ENCODE measurements at places on chromosomes 12 and 14. TPM values are rescaled to one million over a fixed set of nuclear protein-coding genes. Genes with fewer than 3 reads are reported as not detected.

The SAMD15 gene
- 1.1 TPM for total RNA-seq

DNA sequence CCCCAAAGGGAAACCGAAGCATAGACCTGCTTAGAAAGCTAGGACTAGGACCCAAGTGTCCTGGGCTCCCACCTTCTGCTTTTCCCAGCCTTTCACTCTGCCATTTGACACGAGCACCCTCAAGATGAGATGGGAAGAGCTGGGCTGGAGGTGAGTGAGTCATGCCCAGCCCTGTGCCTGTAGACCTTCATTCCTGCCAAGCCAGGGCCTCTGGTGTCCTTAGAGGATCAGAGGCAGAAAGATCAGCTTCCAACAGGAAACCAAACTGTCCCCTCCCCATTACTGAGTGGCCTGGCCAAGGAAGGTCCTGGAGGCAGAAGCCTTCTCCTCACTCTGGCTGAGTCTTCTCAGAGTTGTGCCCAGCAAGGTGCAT, 3.5 kb downstream of the TMEM63C start:
- peaks cover 54% of the 10 kb centered on the region for H3K27me3 ChIP-seq
- no peak overlapping the region for H3K4me3 ChIP-seq
- H3K36me3 ChIP-seq, result peaks cover 9% of the 10 kb centered on the region
- H3K4me1 ChIP-seq, result no peaks in the 10 kb centered on the region
- no peak for DNase-seq

- no peaks in the 10 kb centered on the region for H3K27me3 ChIP-seq
- H3K36me3 ChIP-seq, result no peaks in the 10 kb centered on the region
- no peak for DNase-seq
- peaks cover 18% of the 10 kb centered on the region for H3K4me1 ChIP-seq
- no peak overlapping the region for H3K27ac ChIP-seq
Measured at GRCh38 chr12:52446367-52447045, 5.4 kb downstream of the KRT6B start.

DNA sequence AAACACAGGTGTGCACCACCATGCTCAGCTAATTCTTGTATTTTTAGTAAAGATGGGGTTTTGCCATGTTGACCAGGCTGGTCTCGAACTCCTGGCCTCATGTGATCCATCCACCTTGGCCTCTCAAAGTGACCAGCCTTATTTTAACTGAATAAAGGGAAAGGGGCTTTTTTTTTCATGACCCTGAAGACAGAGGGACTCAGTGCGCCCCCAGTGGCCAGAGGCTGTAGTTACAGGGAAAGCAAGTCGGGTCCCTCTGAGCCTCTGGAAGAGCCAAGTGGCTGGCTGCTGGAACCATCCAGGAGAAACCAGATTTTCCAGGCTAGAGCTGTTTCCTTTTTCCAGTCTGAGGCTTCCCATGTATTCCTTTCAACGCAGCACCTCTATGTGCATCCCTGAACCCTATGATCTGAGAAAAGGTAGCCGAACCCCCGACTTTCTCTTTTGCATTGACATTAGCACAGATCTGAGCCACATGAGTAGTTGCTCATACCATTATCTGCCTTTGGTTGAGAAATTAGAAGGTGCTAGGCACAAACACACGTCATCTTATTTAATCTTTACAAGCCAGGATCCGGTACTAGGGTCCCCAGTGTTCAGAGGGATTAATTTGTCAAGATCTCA, 342.7 kb downstream of the CACNA1C start:
- no peak overlapping the region for H3K27ac ChIP-seq
- H3K27me3 ChIP-seq, result peaks cover 30% of the 10 kb centered on the region
- DNase-seq, result peak; percentile 69
- H3K4me1 ChIP-seq, result no peaks in the 10 kb centered on the region

All from Calu3 (cell line).